ENCODE measurements at places on chromosomes 16 and 17.
A peak's percentile ranks its signal among the peaks of the same experiment; 100 is the strongest.

DNA sequence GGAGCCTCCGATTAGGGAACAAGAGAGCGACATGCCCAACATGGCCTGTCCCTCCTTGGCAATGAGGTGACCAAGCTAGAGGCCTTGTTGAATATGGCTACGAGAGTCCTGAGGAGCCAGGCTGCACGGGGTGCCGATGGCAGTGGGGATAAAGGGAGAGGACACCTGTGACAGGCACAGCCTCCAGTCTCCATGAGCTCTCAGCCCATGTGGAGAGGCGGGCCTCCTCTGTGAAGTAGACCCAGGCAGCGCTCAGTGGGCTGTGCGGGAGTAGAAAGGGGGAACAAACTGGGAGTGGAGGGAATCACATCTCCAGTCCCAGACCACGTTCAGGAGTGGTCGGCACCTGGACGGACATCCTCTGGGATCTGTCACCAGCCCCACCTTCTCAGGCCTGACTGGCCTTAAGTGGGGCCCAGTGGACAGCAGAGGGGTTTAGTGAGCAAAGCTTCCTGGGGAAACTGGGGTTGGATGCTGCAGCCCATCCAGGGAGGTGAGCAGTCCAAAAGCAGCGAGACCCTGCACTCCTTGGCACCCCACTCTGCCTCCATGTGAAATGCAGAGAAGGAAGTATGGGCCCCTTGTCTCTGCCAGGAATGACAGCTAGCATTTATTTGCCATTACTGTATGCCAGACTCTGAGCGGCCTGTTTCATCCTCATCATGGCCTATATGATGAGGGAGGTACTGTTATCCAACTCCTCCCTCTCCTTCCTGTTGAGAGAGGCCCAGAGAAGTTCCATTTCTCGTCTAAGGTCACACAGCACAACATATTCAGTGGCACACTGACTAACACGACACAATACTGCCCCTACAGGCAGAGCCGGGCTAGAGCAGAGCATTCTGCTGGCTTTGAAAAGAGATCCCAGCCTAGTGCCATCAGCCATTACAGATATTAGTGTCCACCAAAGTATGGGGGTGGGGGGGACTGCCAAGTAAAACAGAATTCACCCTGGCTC is 4.5 kb upstream of the TMEM92 start:
- DNase-seq = peak; percentile 82

DNA sequence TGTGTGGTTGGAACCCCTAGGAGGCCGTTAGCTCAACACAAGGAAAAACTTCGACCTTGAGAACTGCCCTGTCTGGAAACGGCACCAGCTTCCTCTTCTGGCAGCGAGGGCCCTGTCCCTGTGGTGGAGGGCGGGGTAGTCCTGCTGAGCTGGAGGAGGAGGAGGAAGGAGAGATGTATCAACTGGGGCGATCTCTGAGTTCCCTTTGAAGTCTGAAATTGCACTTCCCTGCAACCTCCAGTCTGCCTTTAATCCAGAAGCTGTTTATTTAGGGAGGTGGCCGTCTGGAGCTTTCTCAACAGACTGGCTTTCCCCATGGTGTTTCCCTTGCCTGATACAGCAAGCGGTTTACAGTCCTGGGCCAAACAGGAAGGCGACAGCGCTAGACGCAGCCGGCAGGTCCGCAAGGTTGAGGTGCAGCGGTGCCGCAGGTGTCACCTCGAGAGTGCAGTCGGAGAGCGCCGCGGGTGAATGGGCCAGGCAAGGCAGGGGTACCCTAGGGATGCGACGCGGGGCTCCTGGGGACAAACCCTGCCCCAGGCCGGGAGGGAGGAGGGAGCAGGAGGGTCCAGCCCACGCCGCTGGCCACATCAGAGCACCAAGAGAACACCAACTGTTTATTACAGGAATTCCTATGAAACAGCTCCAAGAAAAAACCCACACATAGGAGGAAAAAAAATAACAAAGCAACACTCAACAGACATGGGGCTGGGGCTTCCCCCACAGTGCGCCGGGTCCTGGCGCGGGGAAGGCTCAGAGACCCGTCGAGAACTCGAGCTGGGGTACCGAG is 11.4 kb upstream of the MRPS23 start:
- DNase-seq = peak; percentile 70

- no peak for DNase-seq
Observed at GRCh38 chr16:87207965-87208364, 109.2 kb downstream of the C16orf95 start.

DNA sequence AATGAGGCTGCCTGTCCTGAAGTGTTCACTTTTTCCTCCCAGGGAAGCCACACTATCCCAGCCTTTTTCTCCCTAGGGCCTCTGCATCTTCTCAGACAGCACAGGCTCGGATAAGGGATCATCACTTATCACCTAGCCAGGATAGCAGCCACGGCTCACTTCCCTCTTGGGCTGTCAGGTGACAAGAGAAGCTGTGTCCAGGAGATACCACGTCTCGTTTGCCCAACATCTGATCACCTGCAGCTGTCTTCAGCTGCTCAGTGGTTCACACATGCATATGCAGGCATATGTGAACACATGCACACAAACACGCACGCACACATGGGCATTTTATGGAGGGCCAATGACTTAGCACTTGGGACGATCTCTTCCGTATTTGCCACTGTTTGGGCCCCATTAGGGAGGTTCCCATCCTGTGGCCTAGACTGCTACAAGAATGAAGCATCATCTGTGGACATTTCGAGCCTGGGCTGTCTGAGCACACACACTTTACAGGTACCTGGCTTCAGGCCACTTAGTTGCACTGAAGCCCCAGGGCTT is 32.4 kb upstream of the ADORA2B start:
- DNase-seq = no peak

DNA sequence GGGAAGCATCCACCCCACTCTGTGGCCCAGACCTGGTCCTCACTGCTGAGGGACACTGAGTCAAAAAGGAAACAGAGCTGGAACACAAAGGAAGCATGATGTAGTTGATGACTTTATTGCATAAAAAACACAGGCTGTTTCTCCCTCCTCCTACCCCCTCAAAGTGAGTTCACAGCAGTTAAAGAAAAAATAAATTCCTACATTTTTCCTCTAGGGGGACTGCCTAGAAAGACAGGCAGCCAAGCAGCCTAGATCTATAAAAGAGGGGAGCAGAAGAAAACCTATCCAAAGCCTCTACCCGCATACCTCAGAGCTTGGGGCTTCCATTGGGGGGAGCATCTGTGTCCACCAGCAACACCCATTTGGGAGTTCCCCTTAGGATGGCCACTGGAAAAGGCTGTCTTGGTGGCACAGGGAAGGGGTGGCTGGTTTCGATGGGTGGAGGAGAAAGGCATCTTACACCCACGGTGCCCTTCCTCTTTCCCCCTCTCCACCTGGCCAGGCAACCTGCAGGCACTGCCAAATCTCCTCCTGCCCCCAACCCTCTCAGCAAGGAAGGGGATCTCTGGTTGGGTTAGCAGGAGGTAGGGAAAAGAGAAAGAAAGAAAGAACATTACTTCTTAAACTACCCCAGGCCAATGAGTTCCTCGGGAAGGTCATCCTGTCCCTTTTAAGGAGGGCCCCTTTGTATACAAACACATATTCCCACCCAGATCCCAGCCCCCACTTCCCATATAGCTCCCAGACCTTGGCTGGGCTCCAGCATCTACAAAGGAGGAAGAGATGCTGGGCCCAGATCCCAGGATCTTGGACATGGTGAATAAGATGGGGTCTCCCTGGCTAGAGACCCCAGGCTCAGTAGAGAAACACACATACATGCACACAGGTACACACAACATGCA is 4.0 kb upstream of the SCRN2 start:
- DNase-seq = peak; percentile 67

DNA sequence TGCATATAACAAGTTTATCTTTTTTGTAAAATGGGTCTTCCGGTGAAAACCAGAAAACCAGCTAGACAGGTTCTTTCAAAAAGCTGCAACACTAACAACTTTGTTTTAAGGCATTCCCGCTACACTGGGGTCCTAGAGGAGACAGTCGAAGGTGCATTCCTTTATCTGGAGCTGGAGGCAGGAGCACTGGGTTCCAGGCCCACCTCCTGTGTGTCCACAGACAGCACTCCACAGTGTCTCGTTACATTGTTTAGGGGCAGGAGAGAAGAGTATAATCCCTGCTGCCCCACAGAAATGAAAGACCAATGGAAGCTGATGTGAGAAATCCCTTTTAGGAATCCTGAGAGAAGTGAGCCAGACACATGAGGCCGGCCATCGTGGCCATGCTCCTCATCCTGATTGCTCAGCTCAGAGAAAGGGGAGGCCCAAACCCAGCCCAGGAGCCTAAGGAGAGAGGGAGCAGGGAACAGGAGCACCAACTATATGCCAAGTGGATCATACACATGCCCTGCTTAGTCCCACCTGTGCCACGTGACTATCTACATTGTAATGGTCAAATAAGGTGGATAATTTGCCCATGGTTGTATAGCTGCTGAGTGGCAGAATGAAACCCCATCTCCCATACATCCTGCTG is 59.5 kb downstream of the CCDC182 start:
- DNase-seq = no peak
